Stimulated activated CD8-positive, alpha-beta memory T cell treated with anti-CD3 and anti-CD28 coated beads, Interleukin-4, amount 100 ng/mL, for 1 hour (primary cell): ENCODE measurements at places on chromosomes 12 and 14.

DNA sequence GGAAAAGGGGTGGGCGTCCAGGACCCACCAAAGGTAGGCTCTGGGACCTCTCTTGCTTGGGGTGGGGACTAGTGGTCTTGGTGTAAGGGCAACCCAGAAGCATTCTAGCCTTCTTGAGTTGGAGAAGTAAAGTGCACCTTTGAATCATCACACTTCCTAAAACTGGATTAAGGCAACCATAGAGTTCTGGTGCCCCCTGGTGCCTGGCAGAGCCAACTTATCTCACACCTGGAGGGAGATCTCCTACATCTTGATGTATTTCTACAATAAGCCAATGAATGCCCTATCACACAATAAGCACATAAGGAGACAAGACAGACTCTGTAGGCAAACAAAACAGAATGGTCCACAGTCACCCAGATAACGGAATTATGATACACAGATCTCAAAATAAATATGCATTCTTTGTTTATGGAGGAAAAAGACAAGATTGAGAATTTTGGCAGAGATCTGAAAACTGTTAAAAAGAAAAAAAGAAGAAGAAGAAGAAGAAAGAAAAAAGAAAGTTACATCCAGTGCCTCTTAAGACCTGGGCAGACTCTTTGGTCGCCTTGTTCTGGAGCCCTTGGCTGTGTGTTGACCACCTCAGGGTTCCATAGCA, 95.9 kb upstream of the PPP2R5C start:
- DNase-seq = no peak

DNA sequence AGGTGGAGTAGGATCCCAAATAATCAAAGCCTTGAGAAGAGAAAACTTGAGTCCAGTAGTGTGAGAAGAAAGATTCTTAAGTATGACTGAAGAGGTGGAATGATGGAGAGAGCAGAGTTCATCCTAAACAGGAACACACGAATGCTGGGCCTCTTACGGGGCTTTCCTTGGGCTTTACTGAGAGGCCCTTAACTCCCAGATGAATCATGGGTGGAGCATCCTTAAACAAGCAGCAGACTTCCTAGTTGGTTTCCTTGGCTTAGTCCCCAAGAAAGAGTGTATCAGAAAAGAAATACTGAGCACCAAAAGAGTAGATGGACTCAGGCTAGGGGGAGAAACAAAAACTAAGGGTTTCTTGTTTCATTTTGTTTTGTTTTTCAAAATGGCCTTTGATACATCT, 132.5 kb downstream of the GPR135 start:
- no peak for DNase-seq

DNA sequence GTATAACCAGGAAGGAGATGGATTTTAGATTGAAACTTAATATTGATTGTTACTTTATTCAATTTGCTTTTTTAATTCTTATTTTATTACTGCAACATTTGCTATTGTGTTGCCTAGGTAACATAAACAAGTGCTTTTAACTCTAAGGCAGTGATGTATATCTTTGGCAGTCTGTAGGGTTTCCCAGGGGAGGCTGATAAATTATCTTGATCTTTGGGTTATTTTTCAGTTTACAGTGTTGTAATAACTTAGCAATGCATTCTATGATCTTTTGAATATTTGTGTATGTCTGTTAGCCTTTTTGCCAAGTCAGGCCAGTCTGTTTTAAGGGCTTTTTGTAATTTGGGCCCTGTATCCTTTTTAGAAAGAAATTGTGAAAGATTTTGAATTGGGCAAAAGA, 7.8 kb upstream of the DTD2 start:
- DNase-seq = no peak

GRCh38 chr12:52360663-52361271, 6.5 kb downstream of the KRT85 start:
- no peak for DNase-seq

DNA sequence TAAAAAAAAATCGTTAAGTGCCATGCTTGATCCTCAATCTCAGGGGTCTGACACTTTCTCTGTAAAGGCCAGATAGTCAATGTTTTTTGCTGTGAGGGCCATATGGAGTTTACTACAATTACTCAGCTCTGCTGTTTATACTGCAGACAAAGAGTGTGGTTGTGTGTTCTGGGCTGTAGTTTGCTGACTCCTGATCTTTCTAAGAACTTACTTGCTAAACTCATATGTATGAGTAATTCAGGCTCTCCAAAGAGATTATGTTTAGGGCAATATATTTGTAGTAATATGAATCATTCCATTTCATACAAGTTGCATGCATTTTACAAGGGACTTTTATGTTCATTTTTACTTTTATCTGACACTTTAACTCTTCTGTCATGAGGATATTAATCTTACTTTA, 188.2 kb downstream of the TMTC2 start:
- no peak for DNase-seq

DNA sequence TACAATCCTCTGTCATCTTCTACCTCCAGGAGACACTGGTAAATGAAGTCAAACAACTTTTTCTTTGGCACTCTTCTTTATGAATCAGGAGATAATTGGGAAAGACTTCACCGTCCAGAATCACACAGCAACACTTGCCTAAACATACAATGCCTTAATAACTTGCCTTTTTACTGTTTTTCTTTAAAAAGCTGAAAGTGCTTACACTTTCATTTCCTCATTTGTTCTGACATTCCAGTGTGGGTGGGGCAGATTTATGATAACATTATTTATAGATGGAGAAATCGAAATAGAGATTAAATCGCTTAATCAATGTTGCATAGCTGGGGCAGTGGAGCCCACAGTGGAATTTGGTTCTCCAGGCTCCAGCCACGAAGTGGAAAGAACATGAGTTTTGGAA, 2.8 kb upstream of the FRS2 start:
- DNase-seq = no peak

DNA sequence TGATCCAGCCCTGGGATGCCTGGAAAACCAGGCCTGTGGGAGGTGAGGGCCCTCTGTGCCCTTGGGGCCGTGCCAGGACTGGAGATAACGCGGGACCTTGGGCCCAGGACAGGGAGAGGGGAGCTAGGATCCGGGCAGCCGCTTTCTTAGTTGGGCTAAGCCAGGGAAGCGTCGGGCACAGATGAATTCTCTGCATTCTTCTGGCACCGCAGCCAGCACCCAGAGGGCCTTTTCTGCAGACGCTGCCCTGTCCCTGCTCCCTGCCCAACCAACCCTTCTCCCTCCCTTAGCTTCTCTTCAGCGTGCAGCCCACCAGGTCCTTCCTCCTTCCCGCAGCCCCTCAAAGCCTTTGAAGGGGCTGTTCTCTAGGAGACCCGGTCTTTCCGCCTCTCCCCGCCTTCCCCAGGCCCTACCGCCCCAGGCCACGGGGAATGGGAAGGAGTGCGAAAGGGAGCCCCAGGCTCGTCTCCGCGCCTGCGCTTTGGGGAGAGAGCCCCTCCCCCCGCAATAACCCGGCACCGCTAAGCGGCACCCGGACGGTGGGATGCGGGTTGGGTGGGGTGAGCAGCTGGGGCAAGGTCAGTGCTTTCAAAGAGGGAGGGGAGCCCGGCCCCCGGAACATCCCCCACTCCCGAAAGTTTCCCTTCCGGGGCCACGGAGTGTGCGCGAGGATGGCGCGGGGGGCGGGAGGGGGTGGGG, 663 bp downstream of the NCKAP5L start:
- DNase-seq = peak; percentile 21

DNA sequence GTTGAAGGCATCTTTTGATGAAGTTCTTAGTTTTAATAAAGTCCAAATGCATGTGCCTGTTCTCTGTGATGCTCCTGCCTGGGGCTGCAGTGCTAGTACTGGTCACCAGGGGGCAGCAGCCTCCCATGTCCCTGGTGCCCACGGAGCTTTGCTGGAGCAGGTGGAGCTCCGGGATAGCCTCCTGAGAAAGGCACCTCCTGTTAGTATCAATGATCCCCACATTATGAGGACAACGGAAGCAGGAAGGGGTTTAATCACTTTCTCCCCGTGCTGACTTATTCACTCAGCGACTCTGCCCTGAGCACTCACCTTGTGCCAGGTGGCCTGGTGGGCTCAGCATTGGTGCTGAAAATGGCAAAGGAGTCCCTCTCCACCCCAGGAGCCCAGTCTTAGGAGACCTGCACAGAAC, 123.0 kb upstream of the PZP start:
- peak; percentile 37 for DNase-seq
